SK-N-SH treated with all-trans-retinoic acid at 6 μM for 48 hours (cell line): ENCODE measurements at places on chromosomes 2 and 18.

GRCh38 chr2:159265171-159265576 is 21.3 kb downstream of the WDSUB1 start:
- no peak; the same call in 2 of the 3 replicates for ATAC-seq

GRCh38 chr2:107025869-107026380 is 140.0 kb upstream of the ST6GAL2 start:
- peak; percentile 78 for ATAC-seq

- ATAC-seq = no peak
These were observed 41.6 kb downstream of the INO80C start for GRCh38 chr18:35455926-35456763.

GRCh38 chr2:181262782-181263181 is 194.4 kb upstream of the ITGA4 start:
- no peak for ATAC-seq

DNA sequence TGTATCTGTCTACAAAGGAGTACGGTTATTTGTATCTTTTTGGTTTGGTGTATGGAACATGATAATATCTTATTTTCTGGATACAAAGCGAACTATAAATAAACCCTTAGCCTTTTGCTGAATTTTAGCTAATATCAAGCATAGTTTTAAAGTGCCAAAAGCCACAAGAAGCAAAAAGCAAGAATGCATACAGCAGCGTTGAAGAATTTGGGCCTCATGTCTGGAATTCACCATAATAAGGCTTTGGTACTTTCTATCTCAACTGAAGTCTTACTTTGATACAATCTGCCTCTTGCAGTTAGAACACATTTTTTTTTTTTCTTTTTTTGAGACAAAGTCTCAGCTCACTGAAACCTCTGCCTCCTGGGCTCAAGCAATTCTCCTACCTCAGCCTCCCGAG is 151.5 kb downstream of the ERBB4 start:
- ATAC-seq = no peak

GRCh38 chr2:63721082-63721424 is 120.6 kb upstream of the UGP2 start:
- ATAC-seq = peak; percentile 86

- no peak for ATAC-seq
These were observed 11.8 kb downstream of the MTX2 start for GRCh38 chr2:176280867-176281658.

DNA sequence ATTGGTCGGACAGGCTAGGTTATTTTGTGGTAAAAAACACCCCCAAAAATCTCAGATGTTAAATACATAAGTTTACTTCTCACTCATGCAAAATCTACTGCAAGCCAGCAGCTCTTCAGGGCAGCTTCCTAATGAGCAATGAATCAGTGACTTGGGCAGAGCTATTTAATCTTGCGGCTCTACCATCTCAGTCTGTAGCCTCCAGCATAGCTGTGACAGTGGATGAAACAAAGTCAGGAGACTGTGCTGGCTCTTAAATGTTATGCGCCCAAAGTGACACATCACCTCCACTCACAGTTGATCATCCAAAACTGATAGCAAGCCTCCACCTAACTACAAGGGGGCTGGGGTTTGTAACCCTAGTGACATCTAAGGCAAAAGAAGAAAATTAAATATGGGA is 571.9 kb downstream of the METTL4 start:
- no peak for ATAC-seq

- ATAC-seq = no peak
These were observed 15.9 kb upstream of the LRRTM4 start for GRCh38 chr2:77538031-77538430.

DNA sequence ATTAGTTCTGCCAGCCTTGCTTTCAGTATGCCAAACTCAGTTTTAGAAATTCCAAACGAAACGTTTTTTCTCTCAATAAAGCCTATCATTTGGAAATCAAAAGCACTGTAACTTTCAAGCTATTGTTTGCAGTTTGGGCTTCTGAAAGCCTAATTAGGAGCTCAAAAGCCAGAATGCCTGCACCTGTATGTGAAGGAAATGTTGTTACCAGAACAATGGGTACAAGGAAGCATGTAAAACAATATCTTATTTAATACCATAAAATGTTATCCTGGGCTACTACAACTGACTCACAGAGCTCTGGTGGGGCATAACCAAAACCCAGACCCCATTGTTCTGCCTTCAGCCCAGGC is 12.6 kb upstream of the GULP1 start:
- ATAC-seq = no peak

DNA sequence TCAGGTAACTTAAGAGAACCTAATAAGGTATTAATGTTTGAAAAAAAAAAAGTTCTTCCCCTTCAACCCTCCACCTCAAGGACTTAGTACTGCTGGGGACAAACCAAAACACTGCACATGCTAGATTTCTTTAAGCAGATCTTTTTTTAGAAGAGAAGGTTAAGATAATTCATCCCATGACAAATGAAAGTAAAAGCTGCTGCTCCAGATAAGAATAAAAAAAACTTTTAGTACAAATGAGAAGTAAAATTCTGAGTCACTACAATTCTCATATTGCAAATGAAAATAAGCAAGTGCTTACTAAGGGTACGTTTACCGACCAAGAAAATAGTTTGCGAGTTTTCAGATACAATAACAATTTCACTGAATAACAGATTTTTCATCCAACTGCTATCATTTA is 8.9 kb downstream of the STAM2 start:
- no peak for ATAC-seq

DNA sequence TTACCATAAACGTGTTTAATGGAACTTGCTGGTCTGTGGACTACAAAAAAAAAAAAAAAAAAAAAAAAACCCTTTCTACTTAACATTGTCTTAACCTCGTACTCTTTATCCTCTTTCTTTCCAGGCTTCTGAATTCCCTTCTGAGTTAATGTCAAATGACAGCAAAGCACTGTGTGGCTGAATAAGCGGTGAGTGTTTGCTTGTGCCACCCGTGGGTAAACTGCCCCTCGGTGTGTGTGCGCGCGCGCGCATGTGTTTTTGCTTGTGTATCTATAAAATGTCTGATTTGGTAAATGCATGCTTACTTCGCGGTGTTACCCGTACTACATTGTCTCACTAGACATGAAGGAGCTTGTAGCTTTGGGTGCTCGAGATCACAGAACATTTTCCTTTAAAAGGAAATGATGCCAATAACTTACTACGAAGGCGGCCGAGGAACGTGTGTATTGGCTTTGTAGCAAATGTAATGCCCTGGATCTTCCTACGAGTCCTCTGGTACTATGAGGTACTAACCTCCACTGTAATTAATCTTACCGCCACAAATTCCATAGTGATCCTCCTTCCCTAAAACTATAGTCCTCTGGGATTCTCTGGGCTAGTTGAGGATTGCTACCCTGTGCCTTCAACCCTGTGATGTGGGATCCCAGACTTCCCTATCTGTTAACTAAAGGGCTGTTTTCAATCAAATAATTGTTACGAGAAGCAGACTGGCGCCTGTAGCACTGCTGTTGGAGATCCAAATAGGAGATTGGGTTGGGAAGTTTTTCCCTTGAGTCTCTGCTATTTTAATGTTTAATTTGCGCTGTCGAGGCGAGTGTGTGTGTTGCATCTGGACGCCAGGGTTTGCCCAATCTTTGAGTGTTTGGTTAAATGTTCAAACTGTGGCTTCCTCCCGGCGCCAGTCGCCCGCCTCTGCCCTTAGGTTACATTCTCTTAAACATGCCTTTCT is 1.1 kb downstream of the ID2 start:
- ATAC-seq = no peak; the same call in 2 of the 3 replicates

GRCh38 chr18:72727776-72728175 is 140.0 kb downstream of the NETO1 start:
- no peak for ATAC-seq

- no peak; the same call in 2 of the 3 replicates for ATAC-seq
These were observed 38.5 kb downstream of the ACKR3 start for GRCh38 chr2:236608188-236608525.

DNA sequence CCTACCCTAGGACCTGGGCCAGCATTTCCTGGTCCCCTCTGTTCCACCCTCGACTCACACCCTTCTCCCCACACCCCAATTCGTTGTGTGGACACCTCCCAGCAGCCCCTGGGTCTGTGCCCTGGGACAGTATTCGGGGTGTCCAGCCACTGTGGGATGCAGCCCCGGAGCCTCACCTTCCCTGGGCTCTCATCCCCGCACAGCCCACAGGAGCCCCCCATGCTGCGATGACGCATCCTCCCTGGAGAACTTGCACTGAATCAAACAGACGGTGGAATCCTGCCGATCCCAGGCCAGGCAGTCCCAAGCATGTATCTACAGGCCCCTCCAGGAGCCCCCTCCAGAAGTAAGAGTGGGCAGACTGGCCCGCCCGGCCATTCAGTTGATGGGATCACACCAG is 9.7 kb downstream of the ITM2C start:
- no peak for ATAC-seq

DNA sequence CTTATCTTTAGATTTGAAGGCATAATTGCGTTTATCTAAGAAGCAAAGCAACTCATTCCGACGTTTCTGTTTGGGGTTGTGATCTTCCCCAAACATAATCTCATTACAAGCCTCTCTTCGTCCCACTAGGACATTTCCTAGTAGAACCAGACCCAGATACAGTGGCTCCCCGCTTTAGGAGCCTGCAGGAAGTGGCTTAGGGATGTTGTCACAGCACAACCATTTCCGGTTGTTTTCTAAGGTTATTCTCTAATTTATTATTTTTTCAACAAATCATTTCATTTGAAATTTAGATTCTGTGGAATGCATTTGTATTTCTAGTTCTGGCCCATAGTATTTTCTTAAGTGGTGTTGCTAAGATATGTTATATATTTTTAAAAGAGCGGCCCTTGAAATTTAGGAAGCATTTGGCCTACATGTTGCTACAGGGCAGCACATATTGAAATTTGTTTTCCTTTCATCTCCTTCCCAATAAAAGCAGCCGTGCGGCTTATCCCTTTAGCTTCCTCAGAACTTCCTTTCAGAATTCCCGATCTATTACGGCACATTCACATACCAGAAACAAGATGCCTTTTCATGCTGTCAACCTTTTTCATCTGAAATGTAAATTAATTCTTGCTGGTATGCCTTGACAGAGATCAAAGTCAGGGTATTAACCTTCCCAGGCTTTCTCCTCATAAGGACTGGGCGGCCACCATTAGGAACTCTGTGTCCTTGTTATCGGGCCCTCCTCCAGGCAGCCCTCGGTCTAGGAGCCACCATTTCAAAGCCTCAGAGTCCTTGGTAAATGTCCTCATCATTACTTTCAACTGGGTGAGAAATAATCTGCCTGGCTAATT is 210.9 kb upstream of the SP5 start:
- ATAC-seq = no peak

DNA sequence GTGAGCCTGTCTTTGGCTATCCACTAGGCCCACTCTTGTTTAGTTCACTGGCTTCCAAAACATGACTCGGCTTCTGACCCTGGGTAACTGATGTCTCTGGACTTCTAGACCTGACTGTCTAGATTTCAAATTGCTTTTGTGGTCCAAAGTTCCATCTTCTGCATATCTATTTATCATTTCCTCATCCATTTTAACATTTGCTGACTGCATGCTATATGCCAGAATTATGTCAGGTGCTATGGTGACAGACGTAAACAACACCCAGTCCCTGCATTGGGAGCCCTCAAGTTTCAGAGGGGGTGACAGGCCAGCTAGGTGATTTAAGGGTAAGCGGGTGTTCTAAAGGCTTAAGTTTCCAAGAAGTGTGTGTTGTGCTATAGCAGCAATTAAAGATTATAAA is 140.9 kb downstream of the PIEZO2 start:
- no peak for ATAC-seq

GRCh38 chr2:54557601-54558187 is 101.6 kb downstream of the SPTBN1 start:
- ATAC-seq = peak; percentile 24

- ATAC-seq = no peak
These were observed 83.8 kb upstream of the CCDC150 start for GRCh38 chr2:196555726-196556125.

DNA sequence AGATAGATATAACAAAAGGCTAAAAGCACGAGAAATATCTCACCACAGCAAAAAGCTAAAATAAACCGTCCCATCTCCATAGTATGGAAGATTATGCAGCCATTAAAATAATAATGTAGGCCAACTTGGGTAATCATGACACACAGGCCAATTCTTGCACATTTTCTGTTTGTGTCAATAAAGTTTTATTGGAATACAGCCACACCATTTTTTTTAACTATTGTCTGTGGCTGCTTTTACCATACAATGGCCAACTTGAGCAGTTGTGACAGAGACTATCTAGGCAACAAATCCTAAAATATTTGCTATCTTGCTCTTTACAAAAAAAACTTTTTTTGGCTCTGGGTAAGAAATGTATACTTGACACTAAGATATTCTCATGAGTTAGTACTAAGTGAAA is 212.5 kb downstream of the LRRTM4 start:
- no peak for ATAC-seq

DNA sequence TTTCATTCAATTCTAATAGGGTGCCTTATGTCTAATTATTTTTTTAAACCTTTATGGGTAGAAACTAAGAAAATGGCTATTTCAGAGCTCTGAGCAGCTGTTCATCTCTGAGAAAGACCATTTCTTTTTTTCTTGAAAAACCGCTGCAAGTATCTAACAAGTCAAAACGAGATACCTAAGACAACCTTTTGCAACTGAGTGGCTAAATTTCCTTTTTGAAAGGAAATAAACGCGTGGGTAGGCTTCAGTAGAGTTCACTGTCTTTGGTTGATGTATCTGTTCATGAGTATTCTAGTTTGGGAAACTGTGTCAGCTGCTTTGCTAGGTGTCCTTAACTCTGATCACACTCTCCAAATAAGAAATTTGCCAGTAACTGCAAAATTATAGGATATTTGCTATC is 104.3 kb upstream of the LINC00305 start:
- no peak for ATAC-seq

DNA sequence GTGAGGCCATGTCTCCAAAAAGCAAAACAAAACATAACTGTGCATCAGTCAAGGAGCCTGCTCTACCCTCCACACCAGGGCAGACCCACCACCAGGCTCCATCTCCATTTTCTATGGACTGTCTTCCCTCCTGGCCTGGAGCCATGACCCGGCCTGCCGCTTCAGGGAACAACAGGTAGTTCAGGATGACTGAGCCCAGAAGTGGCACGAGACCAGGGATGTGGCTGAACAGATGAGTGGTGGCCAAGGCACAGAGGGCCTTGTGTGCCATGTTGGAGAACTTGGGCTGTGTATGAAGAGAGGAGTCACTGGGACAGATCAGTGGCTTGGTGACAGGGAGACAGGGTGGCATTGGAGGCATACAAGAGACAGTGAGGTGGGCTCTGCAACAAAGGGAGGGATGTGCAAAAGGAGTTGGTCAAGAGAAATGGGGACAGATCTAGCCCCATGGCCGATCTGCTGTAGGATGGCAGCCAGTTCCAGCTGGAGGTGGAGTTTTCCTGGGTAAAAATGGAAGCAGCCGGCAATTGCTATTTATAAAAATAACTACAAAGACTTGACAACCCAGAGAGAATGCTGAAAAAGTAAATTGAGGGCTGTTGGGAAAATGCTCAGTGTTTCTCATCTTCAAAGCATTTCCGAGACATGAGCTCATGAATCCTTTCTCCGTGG is 35.0 kb downstream of the TMEM177 start:
- no peak for ATAC-seq

- ATAC-seq = peak; percentile 13
These were observed 3.0 kb upstream of the RPL37A start for GRCh38 chr2:216495656-216496055.
